AG04449 (cell line): ENCODE measurements at places on chromosomes 3 and 15.

- no peak for DNase-seq
These were observed 92.5 kb downstream of the PIK3R4 start for GRCh38 chr3:130654091-130654490.

GRCh38 chr15:81296186-81296585 lies 27.8 kb downstream of the STARD5 start:
- no peak for DNase-seq

DNA sequence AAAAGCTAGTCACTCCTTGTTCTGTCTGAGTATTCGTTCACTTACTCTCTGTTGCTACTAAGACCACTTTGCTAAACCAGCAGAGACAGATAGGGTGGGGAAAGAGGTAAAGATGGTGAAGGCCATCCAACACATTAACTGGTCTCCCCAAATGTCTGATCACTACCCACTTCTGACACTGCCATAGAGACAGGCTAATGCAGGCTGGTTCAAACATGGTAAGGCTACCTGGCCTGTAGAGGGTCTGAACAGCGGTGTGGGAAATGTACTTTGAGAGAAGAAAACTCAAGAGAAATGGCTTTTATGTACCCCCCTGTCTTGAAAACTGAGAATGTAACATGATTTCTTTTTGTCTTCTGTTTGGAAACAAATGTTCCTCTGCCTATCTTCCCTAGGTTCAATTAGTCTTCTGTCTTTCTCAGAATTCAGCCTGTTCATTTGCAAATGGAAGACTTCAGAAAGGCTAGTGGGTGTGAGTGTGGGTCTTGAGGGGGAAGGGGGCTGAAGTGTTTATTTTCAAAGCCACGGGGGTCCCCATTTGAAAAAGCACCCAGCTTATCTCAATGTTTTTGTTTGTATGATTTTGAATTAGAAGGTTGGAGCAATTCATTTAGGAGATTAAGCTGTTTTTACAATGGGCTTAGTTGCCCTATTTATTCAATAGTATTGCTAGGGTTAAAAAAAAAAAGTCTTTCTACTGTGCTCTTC lies 15.8 kb downstream of the ALDH1A2 start:
- no peak for DNase-seq

- no peak for DNase-seq
These were observed 347.4 kb downstream of the THSD4 start for GRCh38 chr15:71462638-71463037.

- DNase-seq, result no peak
These were observed 253.3 kb downstream of the TJP1 start for GRCh38 chr15:29568840-29569532.

- DNase-seq, result no peak
These were observed 33.0 kb downstream of the SLC6A6 start for GRCh38 chr3:14435175-14436014.

GRCh38 chr15:31060429-31061140 lies 40.9 kb downstream of the TRPM1 start:
- no peak for DNase-seq

- DNase-seq, result no peak
These were observed 60.5 kb downstream of the GLDN start for GRCh38 chr15:51401872-51402517.

GRCh38 chr15:39887832-39888231 lies 32.2 kb downstream of the GPR176 start:
- no peak for DNase-seq

DNA sequence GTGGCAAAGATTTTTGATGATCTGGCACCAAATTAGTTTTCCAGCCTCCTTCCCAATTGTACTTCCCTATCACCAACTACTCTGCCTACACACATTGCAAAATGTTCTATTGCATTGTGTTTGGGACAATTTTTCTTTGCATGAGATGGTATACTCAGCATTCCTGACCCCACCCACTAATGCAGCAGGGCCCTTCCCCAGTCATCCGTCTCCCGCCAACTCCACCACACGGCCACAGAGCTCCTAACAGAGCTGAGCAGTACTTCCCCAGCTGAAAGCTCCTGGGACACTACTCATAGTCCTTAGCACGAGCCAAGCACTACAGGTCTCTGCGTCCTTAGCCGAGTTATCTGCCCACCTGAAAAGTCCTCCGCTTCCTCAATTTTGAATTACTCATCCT lies 34.2 kb downstream of the TXNRD3 start:
- DNase-seq, result no peak

- DNase-seq, result no peak
These were observed 74.8 kb downstream of the AQP9 start for GRCh38 chr15:58212909-58213526.

- no peak for DNase-seq
These were observed 131.6 kb downstream of the LRRK1 start for GRCh38 chr15:101050623-101051290.

GRCh38 chr15:34264076-34264475 lies 39.3 kb downstream of the EMC4 start:
- DNase-seq, result no peak

DNA sequence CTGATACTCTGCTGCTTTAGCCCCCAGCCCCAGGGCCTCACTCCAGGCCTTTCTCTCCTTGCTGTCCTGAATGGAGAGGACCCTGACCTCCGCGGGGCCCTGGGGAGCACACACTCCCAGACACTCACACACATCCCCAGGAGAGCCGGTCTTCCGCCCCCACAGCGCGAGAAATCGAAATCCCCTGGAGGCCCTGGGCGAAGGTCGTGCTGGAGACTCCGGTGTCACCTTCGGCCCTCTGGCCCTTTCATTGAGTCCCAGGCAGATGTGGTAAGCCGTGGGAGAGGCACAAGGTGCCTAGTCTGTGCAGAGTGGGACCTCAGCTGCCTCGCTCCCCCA lies 848 bp upstream of the GOLGA8B start:
- DNase-seq, result no peak

DNA sequence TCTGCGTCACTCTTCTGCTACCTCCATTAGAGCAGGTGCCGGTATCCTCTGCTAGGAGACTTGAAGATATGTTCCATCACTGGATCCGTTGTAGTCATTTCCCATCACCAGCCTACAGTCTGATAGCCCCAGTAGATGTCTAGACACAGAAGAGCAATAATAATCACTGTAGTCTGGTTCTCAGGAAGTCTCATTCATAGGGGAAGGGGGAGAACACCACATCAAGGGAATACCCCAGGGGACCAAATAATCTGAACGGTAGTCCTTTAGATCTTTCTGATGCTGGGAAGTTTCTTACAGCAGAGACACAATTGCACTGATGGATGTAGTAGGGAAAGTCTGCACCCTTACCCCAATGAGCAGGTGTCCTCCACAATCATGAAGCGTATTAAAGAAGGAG lies 595.0 kb downstream of the EPHA3 start:
- DNase-seq, result no peak

GRCh38 chr3:144107923-144108322 lies 136.3 kb downstream of the DIPK2A start:
- no peak for DNase-seq

DNA sequence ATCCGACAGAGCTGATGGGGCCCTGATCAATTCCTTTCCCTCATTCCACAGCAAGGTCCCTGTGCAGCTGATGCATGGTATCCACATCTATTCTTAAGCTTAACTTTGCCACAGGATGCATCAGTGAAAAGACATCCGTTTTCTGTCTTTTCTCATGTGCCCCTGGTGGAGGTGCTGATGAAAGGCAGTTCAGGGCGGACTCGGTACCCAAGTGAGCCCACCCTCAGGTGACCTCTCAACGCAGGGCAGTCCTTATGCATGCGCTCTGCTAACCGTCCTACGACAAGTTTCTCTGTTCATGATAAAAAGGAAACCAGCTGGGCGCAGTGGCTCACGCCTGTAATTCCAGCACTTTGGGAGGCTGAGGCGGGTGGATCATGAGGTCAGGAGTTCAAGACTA lies 251.4 kb downstream of the ADAMTS17 start:
- no peak for DNase-seq

- no peak for DNase-seq
These were observed 17.2 kb downstream of the ZNF710 start for GRCh38 chr15:90018216-90018831.
